ENCODE measurements at places on chromosomes 12 and 14. TPM values are rescaled to one million over a fixed set of nuclear protein-coding genes. Genes with fewer than 3 reads are reported as not detected.

HOXC10 gene
- total RNA-seq = 8.8 TPM

TBX5 gene
- total RNA-seq = not detected

GRCh38 chr14:51242545-51243490, 2.8 kb downstream of the TMX1 start:
- no peak for DNase-seq

FBXO21 gene
- total RNA-seq = 79.6 TPM

COCH gene
- total RNA-seq = 3.9 TPM

DNA sequence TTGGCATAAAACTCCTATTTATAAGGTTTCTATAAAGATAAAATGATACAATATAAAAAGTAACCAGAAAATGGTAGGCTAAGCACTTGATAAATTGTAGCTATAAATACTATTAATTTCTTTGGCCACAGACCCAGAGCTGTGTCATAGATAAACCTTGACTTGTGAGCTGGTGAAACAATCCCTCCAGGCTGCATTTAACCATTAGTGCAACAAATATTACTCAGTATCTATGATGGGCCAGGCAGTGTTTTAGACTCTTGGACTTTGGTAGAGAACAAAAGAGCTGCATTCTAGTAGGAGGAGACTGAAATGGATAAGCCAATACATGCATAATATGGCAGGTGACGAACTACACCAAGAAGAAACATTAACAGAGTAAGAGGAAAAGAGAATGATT, 178.1 kb downstream of the BTG1 start:
- no peak for DNase-seq

RD3L gene
- total RNA-seq = not detected

- no peak for DNase-seq
These were observed 944 bp downstream of the CCND2 start for GRCh38 chr12:4274396-4275015.

KCNK13 gene
- not detected for total RNA-seq

- DNase-seq = no peak
These were observed 2.0 kb downstream of the CRY1 start for GRCh38 chr12:107091381-107091780.

GRCh38 chr14:51585055-51585454, 66.7 kb upstream of the FRMD6 start:
- no peak for DNase-seq

GRCh38 chr12:54052438-54053002, 1.1 kb upstream of the HOXC4 start:
- no peak for DNase-seq

DNA sequence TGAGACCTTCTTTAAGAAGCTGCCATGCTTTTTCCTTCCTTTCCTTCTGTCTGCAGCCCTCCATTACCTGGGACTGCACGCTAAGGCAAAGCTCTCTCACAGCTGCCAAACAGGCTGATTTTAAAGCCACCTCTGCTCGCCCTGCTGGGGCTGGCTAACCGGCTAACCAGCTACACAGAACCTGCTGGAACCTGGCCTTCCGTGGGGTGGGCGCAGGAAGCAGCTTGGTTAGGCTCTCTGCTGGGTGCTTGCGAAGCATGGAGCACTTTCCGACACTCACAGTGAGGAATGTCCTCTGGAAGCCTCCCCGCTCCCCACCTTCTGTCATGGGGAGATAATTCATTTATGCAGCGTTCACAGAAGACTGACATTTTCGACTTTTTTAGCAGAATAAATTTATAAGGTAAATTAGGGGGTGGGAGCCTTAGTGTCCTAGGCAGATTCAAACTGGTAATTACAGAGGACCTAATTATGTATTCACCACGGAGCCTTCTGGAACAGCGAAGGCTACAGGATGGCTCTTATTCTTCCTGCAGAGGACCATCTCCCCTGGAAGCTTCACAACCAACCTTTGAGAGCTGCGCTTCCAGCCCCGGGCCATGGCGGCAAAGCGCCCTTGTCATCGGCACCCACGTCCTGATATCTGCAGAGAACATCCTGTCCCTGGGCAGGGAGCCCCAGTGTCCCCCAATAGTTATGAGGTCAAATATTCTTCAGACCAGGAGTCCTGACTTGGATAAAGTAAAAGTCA, 12.4 kb upstream of the BCL11B start:
- DNase-seq = no peak

GPR84 gene
- 0.95 TPM for total RNA-seq

RIN3 gene
- total RNA-seq = 2.1 TPM

DNA sequence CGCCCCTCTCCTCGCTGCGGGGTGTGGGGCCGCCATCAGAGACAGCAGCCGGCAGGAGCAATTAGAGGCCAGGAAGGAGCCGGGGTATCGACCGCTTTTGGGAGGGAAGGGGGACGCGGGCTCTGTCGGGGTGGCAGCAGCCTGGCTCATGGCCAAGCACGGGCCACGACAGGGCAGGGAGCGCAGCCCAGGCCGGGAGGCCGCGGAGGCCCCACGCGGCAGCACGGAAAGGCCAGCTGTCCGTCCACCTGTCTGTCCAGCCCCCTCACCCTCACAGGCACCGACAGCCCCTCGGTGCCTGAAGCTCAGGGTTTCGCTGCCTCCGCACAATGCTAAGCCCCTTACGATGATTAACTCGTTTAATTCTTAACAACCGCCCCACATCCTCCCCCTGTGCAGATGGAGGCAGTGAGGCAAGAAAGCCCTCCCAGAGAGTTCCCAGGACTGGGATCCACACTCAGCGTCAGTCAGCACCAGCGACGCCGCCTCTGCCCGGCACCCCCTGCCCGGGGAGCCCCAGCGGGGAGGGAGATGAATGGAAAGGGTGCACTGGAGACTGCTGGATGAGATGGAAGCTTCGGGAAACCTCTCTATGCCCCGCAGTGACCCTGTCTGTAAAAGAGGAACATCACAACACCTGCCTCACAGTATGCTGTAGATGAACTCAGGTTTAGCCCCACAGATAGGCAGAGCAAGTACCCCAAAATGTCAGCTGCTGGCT, 23.7 kb downstream of the NCOR2 start:
- DNase-seq = no peak

- no peak for DNase-seq
These were observed 98.2 kb downstream of the SNAPC1 start for GRCh38 chr14:61860294-61860918.

DNA sequence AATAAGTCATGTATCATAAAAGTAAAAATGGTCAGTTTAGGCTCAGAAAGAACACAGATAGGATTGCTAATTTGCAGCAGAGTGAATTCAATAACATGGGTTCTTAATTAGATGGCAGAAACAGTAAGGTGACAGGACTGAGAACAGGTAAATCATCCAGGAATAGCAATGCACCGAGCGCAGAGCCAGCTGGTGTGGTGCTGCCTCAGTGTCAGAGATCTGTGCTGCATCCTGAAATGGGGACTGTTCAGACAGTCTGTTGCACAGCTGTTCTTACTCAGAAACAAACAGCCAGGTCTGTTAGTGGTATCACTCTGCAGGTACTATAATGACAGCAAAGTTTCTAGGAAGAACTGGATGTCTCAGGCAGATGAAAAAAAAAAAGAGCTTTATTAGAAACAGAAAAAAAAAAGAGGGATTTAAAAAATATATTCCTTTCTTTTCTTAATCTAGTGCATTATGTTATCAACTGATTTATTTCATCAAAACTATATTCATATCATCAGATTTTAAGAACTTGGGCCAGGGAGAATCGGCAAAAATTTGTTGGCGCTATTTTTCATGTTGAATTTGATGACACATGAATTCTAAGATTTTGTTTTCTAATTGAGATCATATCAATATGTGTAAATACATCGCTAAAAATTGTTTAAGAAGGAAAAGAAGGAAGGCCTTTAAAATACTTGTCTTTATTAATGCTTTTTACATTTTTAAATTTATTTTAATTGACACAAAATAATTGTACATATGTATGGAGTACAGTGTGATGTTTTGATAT, 501.8 kb downstream of the PRKD1 start:
- no peak for DNase-seq

DNA sequence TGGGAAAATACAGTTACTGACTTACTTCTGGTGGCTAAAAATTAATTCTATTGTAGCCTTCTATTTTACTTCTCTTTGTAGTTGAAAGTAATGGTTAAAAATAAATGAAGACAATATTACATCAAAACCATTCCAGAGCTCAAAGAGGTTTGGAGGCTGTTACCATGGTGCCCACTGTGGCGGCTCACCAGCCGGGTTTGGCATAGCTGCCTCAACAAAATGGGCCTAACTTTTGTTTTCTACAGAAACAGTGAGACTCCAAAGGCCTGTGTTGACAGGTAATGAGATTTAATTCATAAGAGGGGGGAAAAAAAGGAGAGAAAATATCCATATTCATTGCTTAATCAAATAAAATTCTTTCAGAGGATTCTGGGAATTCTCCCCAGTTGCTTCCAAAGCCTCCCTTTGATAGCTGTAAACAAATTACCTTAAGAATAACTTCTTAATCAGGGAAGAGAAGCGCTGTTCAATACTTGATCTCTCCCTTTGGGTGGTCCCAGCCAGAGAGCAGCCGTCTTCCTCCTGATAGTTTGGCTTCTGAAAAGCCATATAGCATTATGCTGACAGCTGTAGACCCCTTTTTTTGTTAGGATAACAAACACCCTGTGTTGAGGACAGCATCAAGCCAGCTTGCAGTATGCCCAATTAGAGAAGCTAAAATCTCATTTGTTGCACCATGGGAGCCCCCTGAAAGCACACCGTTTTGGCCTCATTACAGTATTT, 266.8 kb downstream of the NEDD1 start:
- no peak for DNase-seq

DNA sequence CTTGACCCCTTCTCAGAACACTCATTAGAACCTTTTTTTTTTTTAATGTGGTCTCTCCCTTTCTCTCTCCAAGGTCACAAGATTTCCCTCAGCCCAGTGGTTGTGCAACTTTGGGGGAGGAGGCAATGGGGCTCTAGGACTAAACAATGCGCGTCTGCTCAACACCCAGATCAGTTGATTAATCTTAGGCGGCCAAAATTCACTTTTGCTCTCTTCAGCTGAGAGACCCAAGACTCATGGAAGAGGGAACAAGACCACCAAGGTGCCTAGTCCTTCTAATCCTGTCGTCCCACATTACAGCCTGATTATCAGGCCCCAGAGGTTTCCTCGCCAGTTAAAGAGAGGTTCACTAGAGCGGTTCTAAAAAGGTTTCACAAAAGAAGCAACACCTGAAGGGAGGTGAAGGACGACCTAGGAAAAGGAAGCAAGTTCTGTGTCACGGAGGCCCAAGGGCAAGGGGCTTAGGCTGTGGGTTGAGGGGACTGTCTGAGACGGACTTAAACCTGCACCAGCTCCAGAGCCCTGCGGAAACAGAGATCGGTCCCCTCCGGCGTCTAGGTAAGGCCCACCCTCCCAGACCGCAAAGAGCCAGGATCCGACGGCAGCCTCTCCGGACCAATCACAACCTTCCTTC, 824 bp upstream of the TARBP2 start:
- no peak for DNase-seq

- no peak for DNase-seq
These were observed 3.8 kb downstream of the ZBTB42 start for GRCh38 chr14:104804481-104805325.

GRCh38 chr12:65334521-65334920, 56.0 kb downstream of the MSRB3 start:
- DNase-seq = no peak

PDZRN4 gene
- 4.4 TPM for total RNA-seq

DNA sequence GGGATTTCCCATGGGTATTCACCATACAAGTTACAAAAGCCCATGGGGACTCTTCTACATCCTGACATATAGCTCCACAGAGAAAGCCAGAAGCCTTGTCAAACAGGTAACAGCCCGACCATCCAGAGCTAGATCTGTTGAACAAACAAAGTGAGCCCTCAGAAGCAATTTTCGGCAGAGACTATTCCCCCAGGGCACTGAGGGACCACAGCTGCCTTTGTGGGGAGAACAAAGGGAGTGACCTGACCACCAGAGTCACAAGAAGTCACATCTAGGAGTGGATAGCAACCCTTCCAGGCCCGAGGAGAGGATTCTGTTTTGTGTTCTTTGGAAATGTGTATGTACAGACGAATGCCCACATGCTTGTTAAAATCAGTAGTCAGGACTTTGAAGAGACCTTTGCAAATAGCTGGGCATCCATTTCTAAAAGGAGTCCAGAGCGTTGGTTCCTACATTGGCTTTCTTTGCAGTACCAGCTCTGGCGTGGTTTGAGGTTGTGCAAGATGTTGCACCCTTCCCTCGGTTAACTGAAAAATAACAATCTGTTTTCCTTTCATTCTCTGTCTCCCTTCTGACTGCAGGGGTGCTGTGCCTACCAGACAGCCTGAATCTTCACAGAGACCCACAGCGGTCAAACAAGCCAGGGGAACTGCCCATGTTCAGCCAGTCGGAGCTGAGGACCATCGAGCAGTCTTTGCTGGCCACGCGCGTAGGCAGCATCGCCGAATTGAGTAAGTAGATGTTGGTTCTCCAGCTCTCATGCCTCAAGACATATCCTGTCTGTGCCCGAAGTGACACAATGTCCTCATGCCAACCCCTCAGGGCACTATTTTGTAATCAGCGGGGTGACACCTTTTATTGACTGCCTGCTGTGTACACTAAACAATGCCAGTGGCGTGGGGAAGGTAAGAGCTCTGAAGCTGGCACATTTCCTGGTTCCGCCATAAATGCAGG, 165.4 kb upstream of the PWP1 start:
- DNase-seq = no peak

DNA sequence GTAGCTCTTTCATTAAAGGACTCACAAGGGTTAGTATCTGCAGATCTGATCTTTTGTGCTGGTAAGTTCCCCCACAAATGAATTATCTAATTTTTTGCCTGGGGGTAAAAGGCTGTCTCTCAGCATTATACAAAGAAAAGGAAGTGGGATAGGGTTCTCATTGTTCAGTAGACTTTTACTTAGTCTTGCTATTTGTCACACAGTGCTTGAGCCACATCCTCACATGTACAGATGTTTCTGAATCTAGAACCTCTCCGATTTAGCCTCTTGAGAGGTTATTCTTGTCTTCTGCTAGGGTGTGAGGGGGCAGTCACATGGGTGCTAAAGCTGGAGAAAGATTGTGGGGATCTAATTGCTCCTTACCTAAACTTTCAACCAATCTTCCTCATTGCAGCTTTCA, 93.0 kb downstream of the SLC41A2 start:
- DNase-seq = no peak

DAZAP2 gene
- total RNA-seq = 237 TPM

FAM181A gene
- total RNA-seq = not detected

DNA sequence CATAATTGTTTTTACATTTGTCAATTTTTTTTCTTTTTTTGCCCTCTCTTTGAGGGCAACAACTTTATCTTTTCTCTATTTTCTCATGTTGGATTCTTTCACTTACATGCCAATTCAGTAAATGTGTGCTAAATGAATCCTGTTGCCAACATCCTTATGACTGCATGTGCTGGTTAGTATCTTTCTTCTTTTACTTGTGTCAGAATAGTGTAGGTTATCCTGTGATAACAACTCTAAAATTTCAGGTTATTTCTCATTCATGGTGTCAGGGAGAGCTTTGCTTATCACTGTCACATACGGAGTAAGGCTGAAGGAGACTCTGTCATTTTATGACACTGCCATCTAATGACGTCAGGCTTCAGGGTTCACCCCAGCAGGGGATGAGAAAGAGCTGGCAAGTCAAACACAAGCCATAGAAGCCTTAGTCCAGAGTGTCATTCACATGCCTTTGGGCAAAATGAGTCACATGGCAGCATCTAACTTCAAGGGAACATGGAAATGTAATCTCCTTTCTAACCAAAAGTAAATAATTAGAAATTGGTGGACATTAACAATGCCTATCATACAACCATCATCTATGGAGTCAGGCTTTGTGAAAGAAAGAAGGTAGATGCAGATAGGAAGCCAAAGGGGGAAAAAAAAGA, 242.5 kb upstream of the ATP2B1 start:
- DNase-seq = no peak
